Substantia nigra (tissue), 51 donors: ENCODE measurements at places on chromosomes 6 and 20.

- no peak for DNase-seq
Measured at GRCh38 chr20:6671829-6672228, 95.7 kb upstream of the BMP2 start.

GRCh38 chr6:159252955-159253508 lies 83.8 kb downstream of the FNDC1 start:
- no peak for DNase-seq

- no peak for DNase-seq
Measured at GRCh38 chr6:61809004-61809595, 476.9 kb downstream of the KHDRBS2 start.

DNA sequence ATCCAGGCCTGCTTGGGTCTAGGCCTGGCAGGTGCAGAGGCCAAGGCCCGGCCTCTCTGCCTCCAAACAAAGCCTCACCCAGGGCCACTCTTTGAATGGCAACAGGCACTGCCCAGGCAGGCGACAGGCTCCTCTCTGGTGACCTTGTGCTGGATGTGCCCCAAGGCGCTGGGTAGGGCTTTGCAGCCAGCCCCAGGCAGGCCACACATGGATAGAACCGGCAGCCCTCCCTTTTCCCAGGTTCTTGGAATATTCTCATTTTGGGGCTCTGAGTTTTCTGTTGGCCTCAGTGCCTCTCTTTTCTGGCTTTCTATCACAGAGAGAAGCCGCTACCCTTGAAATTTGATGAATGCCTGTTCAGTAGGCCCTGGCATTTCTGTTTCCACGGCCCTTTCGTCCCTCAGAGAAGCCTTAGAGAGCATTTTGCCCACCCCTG lies 18.9 kb downstream of the PKIG start:
- no peak for DNase-seq

DNA sequence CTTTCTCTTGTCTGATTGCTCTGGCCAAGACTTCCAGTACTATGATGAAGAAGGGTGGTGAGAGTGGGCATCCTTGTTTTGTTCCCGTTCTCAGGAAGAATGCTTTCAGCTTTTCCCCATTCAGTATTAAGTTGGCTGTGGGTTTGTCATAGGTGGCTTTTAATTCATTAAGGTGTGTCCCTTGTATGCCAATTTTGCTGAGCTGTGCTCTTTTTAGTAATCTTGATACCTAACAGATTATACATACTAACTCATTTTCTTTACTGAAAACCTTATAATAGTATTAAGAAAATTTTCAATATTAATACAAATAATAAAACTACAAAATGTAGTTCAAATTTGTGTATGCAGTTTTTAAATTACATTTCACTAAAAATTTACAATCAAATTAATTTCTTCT lies 379.6 kb upstream of the PLCB4 start:
- no peak for DNase-seq

DNA sequence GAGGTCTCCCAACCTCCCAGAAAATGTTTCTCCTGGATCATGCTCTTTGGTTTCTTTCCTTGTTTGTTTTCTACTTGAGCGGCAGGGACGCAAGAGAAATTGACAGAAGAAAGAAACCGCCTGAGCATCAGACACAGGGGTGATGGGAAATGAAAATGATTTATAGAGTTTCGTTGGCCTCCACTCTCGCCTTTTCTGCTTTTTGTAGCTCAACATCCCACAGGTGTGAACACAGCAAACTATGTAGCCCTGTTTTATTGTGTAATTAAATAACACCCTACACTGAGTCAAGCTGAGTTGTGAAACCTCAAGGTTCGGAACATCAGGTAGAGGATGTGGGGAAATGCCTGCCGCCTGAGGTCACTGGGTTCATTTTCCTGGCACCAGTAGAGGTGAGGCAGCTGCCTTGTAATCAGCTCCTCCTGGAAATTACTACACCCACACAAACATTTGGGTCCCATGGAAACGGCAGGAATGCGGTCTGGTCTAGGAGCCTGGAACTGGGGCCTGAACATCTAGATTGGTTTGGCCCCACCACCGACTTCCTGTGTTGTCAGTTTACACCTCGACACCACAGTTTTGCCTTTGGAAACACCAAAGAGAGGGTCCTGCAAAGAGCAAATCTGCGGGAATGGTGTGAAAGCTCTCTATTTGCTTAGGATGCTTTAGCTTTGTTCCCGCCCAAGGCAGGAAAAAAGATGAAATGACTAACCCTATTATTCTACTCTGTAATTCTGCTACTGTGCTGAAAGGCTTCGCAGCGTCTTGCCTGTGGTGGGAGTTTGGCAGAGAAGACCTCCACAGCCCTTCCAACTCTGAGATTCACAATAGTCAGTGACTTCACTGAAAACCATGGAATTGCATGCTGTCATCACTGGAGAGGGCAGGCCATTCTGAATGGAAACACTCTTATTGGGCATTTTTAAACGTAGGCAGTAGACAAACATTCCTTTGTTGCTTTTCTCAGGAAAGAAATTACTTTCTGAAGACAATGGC lies 53.0 kb downstream of the ADAT2 start:
- no peak for DNase-seq

DNA sequence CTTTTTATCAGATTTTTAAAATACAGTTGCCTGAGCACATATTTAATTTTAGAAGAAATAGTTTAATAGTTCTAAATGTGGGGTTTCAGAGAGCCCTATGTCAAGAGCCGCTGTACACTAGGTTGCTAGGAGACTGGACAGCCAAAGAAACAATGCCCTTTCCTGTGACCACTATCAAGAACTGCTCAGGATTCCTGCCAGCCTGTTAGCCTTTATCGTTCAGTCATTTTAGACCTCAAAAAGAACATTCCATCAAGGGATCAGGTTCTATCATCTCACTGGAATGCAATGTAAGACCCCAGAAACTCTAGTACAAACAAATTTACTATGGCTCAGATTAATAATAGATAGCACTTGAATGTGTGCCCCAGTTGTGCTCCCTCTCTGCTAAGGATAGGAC lies 181.2 kb upstream of the CCN2 start:
- no peak for DNase-seq

DNA sequence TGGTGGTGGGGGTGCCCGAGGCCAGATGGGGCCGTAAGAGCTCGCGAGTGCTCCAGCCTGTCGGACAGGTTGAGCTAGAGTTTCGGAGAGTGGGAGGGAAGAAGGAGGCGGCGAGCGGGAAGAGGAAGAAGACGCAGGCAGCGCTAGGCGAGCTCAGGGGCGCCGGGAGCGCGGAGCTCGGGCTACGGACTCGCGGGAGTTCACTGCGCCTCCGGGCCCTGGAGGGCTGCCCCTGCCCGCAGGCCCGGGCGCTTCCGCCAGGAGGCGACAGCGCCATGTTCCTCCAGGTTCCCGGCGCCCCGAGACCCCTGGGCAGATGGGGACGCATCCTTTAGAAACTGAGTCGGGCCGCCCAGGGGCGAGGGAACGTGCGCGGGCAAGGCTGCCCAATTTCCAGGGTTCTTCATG lies 984 bp downstream of the TFAP2C start:
- DNase-seq, result no peak

DNA sequence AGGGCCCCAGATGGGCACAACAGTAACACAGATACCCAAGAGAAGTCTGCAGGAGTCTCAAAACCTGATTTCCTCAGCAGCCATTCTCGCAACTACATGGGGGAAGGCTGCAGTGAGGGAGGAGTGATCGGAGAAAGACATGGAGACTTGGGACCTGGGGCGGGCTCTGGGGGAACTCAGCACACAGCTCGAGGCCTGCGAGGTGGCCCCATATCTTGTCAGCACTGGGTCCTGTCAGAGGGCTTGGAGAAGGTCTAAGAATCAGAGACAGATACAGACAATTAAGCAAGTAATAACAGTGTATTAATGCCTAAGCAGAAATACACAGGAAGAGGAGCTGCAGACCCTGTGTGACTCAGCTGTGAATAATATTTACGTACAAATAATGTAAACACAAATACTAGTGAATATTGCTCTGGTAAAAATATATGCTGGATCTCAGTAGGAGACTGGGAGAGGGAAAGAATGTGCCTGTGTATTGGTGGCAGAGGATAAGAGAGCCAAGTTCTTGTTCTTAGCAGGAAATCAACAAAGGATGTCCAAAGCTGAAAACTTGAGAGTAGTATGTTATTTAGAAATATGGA lies 336.2 kb downstream of the ZFAND3 start:
- no peak for DNase-seq
